ENCODE measurements at places on chromosomes 11 and 22.

GRCh38 chr11:27358296-27358695 is 4.7 kb downstream of the CCDC34 start:
- no peak for DNase-seq

DNA sequence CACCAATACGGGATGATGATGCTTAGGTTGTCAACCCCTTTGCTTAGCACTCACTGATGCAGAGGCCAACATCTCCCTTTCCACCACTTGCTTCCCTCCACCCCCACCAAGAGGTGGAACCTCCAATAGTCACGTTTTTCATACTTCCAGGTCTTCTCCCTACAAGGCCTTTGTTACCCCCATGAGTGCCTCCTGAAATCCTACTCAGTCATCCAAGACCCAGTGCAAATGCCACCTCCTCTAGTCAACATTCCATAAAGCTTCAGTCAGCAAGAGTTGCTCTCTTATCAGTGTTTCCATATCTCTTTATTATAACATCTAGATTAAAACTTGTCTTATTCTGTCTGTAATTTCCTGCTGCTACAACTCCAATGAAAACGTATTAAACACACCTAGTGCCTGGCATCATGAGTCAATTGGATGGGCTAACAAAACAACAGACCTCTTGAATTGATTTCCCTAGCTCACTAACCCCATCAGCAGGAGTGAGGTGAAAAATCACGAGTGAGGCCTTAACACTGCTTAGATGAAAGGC is 370.7 kb upstream of the CCDC90B start:
- no peak for DNase-seq

DNA sequence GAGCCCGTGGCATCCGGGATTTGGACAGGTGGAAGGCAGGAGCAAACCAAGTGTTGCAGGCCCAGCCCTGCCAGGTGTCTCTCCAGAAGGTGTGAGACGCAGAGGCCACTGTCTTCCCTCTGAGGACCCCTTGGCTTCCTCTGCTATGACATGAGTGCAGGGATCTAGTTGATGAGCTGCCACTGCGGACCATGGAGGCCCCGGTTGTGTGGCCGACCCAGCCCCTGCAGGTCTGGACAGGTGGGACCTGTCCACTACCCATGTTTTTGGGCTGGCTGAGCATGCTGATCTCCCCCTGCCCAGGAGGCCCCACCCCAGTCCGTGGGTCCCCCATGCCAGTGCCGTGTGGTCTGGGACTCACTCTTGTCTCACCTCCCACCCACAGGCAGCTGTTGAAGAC is 22.9 kb downstream of the PRR5 start:
- DNase-seq, result no peak

DNA sequence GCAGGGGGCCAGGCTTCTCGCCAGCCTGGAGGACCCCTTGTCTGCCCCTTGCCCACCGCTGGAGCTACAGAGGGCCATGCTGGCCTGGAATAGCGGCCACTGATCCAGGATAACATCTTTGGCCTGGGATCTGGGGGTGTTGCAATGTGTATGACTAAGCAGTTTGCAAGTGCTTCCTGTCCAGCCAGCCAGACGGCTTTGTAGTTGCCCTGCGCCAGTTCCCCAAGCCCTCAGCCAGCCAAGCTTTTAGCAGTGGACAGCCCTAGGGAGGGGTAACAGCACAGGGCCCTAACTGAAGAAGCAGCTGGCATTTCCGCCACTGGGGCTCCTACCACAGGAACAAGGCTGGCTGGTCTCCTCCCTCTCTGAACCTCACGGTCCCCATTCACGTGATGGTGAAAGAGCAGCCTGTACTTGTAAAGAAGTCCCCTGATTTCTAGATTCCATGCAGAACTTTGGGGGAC is 32.1 kb downstream of the UQCR10 start:
- DNase-seq, result no peak

- DNase-seq, result no peak
Measured at GRCh38 chr11:81219661-81220060, 1514.0 kb downstream of the FAM181B start.

- no peak for DNase-seq
Measured at GRCh38 chr11:116539836-116540418, 232.9 kb downstream of the BUD13 start.

DNA sequence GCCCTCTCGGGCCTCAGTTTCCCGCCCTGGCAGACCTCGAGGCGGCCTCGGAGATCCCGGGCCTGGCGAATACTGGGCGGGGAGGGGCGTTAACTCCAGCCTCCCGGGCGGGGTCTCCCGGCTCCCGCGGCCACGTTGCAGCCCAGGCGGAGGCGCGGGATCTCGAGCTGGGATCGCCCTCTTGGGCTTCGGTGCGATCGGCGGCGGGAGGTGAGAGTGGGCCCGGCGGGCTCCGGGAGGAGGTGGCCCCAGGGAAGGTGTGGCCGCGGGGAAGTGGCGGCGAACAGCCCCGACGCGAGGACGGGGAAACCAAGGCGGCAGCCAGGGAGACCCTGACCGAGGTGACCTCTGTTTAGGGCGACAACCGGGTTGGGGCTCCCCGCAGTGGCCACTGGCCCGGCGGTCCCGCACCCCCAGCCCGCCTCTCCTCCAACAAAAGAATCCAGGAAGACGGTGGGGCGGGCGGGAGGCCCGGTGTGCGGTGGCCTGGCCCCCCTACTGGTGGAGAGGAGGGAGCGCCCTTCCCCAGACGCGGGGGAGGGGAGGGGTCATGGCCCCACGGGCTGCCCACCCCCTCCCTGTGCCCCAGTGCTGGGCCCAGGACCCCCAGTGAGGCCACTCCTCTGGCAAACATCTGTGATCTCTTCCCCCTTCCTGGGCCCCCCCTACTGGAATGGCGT is at the start of gene PHETA2:
Gene PHETA2, plus strand, starts transcription at position 117 of the 680 bp plus-strand sequence. CDS start 3,046 bp downstream, outside the sequence.
- DNase-seq, result no peak

DNA sequence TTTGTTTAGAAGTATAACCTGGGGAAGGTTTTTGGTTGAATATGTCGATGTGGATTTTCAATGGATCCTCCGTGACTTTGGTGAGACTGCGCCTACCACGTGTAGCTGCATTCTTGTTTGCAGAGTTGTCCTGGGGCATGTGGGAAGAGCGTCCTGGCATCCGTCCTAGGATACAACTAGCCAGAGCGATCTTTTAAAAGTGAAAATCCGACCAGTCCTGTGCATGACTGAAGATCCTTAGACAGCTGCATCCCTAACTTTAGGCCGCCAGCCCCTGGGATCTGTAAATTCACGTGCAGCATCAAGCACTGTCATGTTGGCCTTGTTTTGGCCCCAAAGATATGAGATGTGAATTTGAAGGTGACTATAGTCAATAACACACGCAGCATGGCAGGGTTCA is 22.4 kb upstream of the THY1 start:
- no peak for DNase-seq

GRCh38 chr11:109486129-109486528 is 64.1 kb downstream of the C11orf87 start:
- no peak for DNase-seq

DNA sequence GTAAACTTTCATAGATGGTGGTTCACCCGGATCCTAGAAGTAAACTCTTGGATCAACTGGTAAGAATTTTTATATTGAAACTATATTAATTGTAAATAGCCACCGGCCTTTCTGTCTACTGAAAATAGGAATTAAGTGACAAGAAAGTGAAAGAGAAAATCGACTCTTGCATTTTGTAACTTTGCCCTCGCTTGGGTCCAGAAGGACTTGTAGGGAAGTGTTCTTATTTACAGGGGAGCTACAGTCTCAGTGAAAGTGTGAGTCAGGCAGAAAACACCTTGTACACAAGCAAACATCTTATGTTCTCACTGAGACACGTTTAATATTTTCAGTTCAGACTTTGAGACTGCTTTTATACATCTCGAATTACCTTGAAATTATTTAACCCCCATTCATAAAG is 238.9 kb downstream of the BLID start:
- DNase-seq, result no peak

GRCh38 chr11:98107736-98108135 is 913.0 kb upstream of the CNTN5 start:
- DNase-seq, result no peak

GRCh38 chr11:119000906-119001305 is 3.0 kb downstream of the CENATAC start:
- DNase-seq, result no peak

- DNase-seq, result no peak
Measured at GRCh38 chr11:26332572-26332915, 614 bp downstream of the ANO3 start.

DNA sequence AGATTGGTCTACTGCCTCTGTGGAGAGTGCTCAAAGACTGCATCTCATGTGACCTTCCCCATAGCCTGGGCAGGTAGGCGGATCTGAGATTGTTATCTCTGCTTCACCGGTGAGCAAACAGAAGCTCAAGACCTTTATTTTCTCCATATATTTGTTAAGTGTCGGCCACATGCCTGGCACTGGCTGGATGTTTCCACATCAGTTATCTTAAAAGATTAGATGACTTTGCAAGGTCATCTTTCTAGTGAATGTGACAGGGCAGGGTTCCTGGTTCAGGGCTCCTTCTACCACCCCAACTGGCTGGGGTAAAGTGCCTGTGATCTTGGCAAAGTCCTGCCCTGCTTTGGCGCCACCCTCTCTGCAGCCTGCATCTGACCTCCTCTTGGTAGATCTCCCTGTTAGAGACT is 125.0 kb downstream of the CCDC81 start:
- no peak for DNase-seq

Measured in stimulated activated CD8-positive, alpha-beta memory T cell treated with anti-CD3 and anti-CD28 coated beads, Interleukin-15, amount 100 ng/mL, for 4 hours (primary cell).